ENCODE measurements at places on chromosomes 2 and 18. TPM values are rescaled to one million over a fixed set of nuclear protein-coding genes. Genes with fewer than 3 reads are reported as not detected.

DNA sequence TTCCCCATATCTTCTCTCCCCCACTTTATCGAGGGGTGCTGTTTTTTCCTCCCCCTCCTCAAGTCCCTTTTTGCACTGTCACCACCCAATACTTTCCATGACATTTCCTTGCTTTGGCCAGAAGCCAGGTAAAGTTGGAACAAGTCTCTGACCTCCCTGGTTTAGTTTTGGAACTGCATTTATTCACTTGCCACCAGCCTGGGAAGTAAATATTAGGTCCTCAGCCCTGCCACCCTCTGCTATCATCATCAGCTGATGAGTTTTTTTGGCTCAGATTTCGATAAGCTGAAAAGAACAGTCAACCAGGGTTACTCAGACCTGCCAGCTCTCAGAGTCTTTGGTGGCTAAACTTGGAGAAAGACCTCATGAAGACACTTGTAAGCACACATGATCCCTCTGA, 47.0 kb downstream of the DHRS9 start:
- DNase-seq: no peak

DNA sequence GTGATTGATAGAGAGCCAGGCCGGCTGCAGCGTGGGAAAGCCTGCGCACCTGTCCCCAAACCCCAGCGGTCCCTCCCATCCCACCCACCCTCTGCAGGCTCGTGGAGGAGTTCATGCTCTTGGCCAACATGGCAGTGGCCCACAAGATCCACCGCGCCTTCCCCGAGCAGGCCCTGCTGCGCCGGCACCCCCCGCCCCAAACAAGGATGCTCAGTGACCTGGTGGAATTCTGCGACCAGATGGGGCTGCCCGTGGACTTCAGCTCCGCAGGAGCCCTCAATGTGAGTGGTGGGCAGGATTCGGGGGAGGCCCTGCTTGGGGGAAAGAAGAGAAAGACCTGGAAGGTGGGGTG, 48.9 kb upstream of the ALPP start:
- no peak for DNase-seq

GRCh38 chr18:76564117-76564516, 69.1 kb upstream of the ZNF516 start:
- no peak for DNase-seq

Gene G6PC2
- not detected for total RNA-seq

Measured in activated CD4-positive, alpha-beta memory T cell treated with anti-CD3 and anti-CD28 coated beads for 36 hours (primary cell).